Posterior cingulate gyrus (tissue), 11 donors: ENCODE measurements at places on chromosomes 2 and 18.

GRCh38 chr18:66676699-66677098, 72.8 kb upstream of the CDH19 start:
- no peak for DNase-seq

GRCh38 chr18:78378403-78378802, 601.2 kb upstream of the SALL3 start:
- no peak for DNase-seq

- no peak for DNase-seq
Measured at GRCh38 chr18:52667463-52668065, 327.6 kb downstream of the DCC start.

DNA sequence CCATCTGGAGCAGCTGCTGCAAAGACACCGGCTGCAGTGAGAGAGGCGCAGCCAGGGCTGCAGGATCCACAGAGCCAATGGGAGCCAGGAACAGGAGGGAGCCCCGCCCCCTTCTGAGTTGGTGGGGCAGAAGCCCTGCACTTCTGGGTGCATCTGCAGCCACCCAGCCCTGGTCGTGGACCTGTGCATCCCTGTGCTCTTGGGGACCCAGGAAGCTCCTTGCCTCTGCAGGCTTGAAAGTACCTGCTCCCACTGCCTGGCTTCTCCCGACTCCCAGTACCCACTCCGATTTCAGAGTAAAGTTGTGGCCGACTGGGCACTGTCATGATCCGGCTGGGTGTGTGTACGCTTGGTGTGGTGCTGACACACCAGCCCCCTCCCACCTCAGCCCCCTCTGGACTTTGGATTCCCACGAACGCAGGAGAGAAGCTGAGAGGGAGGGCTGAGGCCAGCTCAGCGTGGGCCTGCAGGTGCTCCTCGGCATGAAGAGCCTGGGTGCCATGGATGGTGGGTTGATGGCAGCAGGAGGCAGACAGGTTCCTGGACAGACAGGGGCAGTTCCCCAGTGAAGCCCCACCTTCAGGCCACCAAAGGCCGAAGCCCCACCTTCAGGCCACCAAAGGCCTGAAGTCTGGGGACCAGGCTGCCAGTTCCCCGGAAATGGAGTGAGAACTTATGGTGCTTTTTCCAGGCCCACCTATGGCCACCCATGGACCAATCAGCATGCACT, 34.9 kb downstream of the LRRTM4 start:
- peak; percentile 66 for DNase-seq

- DNase-seq = no peak
Measured at GRCh38 chr2:206614811-206615210, 27.5 kb upstream of the FAM237A start.

- no peak for DNase-seq
Measured at GRCh38 chr2:120880381-120880780, 144.7 kb downstream of the GLI2 start.

- DNase-seq = no peak
Measured at GRCh38 chr2:196427986-196428634, 211.4 kb upstream of the CCDC150 start.

- DNase-seq = no peak
Measured at GRCh38 chr2:22950431-22950830, 434.5 kb upstream of the KLHL29 start.

- no peak for DNase-seq
Measured at GRCh38 chr2:634041-634440, 43.2 kb downstream of the TMEM18 start.

GRCh38 chr2:54524226-54524991, 68.3 kb downstream of the SPTBN1 start:
- no peak for DNase-seq

GRCh38 chr2:238247002-238247822, 7.4 kb upstream of the HES6 start:
- DNase-seq = no peak

- no peak for DNase-seq
Measured at GRCh38 chr2:207599636-207600035, 25.6 kb downstream of the METTL21A start.

GRCh38 chr2:176500901-176501300, 231.7 kb downstream of the MTX2 start:
- no peak for DNase-seq

GRCh38 chr18:75234901-75235300, 24.3 kb downstream of the TSHZ1 start:
- DNase-seq = no peak
